Cardiac muscle cell (in vitro differentiated cells and primary cell): ENCODE measurements at places on chromosomes 16 and 17. TPM values are rescaled to one million over a fixed set of nuclear protein-coding genes. Genes with fewer than 3 reads are reported as not detected.

The CBLN1 gene
- total RNA-seq, result 0.85 and 1.2 TPM in 2 replicates

The CLEC19A gene
- not detected in 2 replicates for total RNA-seq

The DLX3 gene
- total RNA-seq, result 0.14 and 0.63 TPM in 2 replicates

GRCh38 chr16:83187405-83187804 lies 560.6 kb downstream of the CDH13 start:
- no peak for DNase-seq

DNA sequence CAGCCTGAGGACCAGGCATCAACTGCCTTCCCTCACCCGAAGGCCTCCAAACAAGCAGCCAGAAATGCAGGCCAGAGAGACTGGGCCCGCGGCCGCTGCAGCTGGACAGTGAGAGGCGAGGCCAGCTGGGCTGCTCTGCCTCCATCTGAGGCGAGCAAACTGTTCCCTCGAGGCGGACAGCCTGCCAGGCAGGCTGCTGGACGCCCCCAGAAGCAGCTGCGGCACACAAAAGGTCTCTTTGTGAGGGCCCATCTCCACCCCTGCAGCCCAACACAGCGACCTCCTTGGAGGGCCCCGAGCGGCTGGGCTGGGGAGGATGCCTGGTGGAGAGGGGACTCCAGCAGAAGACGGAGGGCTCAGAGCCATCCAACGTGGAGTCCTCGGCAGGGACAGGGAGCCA lies 4.7 kb downstream of the CORO7 start:
- DNase-seq, result no peak

GRCh38 chr17:29138971-29139691 lies 41.1 kb downstream of the MYO18A start:
- DNase-seq, result no peak

- DNase-seq, result peak; percentile 77
Observed at GRCh38 chr17:49337884-49338283, 24.2 kb downstream of the ZNF652 start.

GRCh38 chr16:88769617-88770460 lies 15.2 kb downstream of the PIEZO1 start:
- no peak for DNase-seq

GRCh38 chr16:84475643-84476240 lies 28.7 kb downstream of the MEAK7 start:
- DNase-seq, result no peak

DNA sequence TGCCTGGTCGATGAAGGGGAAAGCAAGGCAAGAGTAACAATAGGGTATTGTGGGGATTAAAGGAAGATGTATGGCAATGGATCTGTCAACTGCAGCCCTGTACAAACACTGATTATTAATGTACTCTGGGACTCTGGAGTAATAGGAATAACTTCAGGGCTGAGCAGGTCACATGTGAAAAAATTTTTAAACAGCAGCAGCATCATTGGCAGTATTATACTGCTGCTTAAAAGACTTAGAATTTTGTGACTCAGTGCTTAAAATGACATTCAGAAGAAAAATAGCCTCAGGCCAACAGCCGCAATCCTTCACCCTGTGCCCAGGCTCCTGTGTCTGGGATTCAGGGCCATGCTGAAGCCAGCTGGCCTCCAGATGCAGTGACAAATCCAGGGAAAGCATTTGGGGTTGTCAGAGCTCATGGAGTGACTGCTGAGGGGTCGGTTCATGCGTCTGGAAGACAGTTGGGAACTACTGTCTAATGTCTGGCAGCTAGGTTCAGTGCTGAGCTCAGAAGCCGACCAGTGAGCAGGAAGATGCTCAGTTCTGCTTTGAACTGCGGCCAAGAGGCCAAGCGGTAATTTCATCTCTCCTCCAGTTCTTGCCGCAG lies 22.2 kb downstream of the TEX2 start:
- DNase-seq, result peak; percentile 68

DNA sequence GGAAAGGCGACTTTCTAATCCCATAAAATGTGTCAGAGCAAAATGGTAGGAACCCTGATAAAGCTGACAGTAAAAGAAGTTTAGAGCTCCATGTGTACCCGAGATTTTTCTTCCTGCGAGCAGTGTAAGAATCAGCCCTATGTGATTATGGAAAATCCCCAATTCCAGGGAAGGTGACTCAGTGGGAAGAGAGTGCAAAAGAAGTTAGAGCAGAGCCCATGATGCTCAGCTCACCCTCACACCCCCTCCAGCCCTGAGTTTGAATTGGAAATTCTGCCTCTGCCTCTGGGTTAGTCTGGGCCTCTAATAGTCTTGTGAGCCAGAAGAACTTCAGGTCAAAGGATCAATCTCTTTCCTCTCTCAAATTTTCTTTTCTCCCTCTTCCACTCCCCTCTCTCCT lies 12.5 kb downstream of the C17orf78 start:
- no peak for DNase-seq

DNA sequence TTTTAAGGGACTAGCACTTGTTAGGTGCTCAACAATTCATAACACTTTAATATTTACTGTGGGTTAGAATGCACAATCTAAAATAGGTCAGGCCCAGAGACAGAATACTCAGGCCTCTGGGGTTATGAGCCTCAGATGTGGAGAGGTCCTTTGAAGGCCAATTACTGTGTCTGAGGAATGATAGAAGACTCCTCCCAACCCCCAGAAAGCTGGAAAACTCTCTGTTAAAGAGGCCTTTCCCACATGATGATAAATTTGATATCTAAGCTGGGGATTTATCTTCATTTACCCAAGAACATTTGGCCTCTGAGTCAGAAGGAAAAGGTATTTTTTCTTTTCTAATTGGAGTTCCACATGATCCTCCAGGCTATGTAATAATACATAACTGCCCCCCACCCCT lies 41.1 kb upstream of the MMD start:
- DNase-seq, result no peak
